ENCODE measurements at places on chromosomes 12 and 14.

DNA sequence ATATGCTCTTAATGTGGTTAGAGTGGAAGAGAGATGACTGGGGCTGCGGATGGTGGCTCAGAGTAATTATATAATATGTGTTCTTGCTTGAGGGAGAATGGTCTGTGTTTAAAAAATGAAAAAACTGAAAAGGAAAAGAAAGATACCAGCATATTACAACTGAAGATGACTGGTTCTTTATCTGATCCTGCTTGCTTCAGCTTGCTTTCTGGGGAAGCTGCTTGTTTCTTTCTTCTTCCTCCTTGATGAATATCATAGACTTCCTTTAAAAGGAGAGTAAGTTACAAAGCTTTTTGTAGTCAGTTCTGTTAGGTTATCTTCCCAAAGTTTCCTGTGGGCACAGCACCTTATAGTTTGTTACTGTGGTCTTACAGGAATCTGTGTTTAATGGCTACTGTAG, 210.9 kb downstream of the ERC1 start:
- DNase-seq, result no peak

DNA sequence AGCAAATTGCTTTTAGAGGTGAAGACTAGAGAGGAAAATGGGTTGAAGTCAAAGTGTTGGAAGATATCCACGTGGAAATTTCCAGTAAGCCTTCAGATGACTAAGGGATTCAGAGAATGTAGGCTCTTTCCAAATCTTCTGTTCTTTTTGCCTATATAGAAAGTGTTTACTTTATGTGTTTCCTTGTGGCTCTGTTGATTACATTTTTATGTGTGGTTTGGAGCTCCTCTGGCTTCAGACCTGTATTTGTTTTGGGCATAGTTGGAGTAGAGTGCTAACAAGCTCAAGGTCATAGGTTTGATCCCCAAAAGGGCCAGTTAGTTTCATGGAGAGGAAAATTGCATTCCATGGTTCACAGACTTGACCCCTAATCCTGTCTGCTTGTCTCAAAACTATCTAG, 91.9 kb downstream of the IGF1 start:
- DNase-seq, result no peak

DNA sequence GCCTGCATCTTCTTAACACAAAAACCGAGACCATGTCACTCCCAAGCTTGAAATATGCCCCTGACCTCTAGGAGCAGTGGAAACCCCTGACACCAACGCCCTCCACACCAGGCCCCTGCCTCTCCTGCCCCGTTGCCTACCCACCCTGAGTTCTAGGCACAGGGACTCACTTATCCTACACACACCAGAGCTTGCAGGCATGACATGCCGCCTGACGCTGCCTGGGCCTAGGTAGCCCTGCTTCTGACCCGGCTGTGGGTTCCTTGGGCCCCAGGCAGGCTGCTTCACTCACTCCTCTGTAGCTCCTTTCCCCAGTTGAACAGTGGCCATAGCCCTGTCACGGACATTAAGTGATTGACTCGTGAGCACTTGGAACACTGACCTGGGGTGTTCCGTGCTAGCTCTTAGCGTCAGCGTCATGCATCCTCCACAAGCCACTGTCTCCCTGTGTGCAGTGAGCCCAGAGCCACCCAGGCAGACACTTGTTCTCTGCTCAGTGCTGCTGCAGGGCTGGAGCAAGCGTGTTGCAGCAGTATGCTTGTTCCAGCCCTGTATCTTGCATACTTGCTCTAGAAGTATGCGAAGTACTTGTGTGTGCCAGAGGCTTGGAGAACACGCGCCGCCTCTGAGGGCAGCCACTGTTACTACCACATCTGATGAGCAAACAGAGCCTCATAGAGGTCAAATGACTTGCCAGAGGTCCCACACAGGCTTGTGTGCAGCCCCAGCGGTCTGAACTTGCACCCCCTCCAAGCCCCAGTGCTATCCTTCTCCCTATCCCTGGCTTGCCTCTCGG, 15.6 kb downstream of the OTUB2 start:
- no peak for DNase-seq

- DNase-seq, result no peak
These were observed 2.0 kb downstream of the SERPINA4 start for GRCh38 chr14:94562941-94563883.

DNA sequence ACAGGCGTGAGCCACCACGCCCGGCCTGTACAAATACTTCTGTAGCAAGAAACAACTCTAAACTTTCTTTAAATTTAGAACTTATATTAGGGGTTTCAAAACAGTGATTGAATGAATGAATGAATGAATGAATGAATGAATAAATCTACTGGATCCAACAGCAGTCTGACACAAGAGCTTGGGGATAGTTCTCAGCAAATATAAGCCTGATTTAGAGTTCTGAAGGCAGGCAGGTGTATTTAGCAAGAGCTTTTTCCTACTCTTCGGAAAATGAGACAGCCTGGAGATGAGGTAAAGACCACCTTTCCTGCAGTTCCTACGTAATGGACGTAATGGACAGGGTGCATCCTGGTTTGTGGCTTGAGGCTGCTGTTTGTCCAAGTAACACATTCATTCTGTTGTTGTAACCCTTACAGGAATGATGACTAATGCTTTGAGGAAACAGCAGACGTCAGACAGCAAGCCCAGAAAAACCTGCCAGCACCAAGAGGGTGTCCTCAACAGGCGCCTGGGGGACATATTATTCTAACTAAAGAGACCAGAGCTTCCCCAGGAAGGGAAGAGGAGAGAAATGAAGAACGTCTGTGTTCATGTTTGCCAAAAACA, 277.4 kb upstream of the SOX5 start:
- DNase-seq, result no peak

DNA sequence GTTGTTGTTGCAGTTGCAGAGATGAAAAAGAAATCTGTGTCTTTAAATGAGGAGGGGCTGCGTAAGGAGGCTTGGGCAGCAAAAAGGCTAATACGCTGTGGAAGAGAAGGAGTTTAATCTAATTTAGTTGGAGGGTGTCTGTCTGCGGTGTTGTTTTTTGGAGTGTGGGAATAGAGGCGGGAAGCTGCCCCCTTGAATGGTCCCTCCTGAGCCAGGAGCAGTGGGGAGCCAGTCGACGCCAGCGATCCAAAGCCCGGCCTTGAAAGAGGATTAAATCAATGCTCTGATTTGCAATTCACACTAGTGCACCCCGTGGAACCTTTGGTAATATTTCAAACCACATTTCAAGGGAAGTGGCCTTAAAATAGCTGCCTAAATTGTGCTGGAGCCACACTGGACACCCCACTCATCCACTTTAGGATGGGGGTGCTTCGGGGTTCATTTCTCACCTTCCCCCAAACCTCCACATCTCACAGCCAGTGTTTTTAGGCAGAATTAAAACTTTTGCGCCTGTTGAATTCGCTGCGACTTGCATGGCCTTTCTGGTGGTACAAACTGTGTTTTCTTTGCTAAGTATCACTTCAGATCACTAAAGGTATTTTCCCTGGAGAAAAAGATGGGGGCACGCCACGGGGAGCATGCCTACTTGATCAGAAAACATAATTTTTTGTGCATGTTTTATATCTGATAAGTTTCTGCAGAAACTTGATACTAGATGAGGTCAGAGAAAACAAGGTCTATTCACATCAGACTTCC, 4.1 kb upstream of the FZD10 start:
- DNase-seq, result no peak

GRCh38 chr12:114163771-114164170, 197.6 kb upstream of the RBM19 start:
- no peak for DNase-seq

GRCh38 chr12:116508145-116509121, 50.7 kb upstream of the MAP1LC3B2 start:
- DNase-seq, result no peak

- no peak for DNase-seq
These were observed 348.8 kb upstream of the FKBP4 start for GRCh38 chr12:2445968-2446367.

DNA sequence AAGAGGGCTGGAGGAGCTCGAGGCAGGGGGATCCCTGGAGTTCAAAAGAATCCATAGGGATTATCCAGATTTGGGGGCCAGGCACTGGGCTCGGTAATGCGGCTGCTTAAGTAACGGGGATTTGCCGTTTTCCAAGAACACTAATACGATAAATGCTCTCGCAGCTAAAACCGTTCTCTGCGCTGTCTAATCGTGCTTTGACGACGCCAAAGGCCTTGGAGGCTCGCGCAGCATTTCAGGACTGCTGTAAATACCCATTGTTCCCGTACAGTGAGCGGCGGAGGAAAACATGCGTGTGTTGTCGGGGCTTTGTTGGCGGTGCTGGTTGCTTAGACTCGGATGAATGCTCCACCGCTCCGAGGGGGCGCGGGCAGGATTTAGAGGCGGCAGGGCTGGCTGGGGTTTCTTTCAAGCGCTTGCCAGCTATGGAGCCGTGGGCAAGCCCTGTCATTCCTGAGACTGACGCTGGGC, 26.2 kb downstream of the DIO3 start:
- no peak for DNase-seq

- DNase-seq, result no peak
These were observed 133.8 kb upstream of the CLEC14A start for GRCh38 chr14:38389681-38390080.

- peak; percentile 46 for DNase-seq
These were observed 376.8 kb downstream of the DPF3 start for GRCh38 chr14:72516936-72517700.

- no peak for DNase-seq
These were observed 21.8 kb upstream of the EIF2B2 start for GRCh38 chr14:74980731-74981461.

DNA sequence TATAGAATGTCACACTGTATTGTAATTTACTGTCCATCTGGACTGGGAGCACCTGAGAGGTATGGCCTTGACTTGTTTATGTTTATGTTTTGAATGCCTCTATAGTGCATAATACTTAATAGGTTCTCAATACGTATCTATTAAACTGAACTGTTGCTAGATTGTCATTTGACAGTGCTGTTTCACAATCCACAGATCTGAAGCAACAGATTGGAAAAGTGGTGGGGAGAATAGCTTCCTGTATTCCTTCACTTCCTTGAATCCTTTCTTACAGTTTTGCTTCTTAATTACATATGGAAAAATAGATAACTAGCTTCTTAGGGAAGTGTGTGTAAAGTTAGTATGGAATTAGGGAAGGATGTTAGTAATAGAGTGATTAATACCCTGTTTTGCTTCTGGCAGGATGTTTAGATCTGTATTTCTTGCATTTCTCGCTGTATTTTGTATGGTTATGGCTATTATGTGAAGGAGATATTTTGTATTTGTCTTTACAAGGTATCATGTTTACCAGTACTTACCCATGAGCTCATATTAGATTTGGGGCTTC, 4.5 kb downstream of the CNOT2 start:
- DNase-seq, result no peak

- no peak for DNase-seq
These were observed 35.7 kb downstream of the HNRNPC start for GRCh38 chr14:21233457-21234076.

All from NCI-H345 (cell line).